ENCODE measurements at places on chromosomes 5 and 9.

DNA sequence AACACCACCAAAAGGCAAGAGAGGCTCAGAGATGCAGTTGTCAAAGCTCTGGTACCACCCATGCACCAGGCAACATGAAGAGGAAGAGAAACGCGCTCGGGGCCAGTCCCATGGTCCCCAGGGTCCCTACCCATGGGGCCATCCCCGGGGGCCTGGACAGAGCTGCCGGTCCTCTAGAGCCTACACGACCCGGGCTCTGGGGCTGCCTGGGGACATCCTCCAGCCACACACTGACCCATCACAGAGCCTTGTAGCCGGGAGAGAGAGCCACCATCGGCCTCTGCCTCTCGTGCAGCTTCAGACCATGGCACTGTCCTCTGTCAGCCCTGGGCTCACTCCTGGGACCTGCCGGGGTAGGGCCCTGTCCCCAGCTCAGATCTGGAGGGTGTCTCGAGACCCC lies 23.7 kb downstream of the VAV2 start:
- no peak for DNase-seq

GRCh38 chr9:88196142-88196790 lies 58.0 kb upstream of the SPATA31C2 start:
- DNase-seq, result no peak

GRCh38 chr9:37801287-37801850 lies 772 bp downstream of the DCAF10 start:
- no peak for DNase-seq

DNA sequence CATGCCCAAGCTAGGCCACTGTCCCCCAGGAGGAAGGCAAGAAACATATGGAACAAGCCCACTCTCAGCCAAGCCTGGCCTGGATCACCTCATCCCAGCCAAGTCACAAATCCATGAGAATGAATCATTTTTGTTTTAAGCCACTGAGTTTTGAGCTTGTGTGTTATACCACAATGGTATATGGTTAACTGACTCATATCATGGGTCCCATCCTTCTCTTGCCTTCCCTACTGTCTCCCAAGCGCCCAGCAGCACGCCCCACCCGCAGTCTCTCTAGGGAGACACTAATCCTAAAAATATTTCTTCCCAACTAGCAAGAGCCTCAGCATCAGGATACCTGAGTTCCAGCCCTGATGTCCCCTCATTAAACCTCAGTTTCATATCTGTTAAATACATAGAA lies 248.1 kb downstream of the CDK5RAP2 start:
- no peak for DNase-seq

- peak; percentile 16 for DNase-seq
Observed at GRCh38 chr9:98778711-98779530, 17.4 kb downstream of the ANKS6 start.

DNA sequence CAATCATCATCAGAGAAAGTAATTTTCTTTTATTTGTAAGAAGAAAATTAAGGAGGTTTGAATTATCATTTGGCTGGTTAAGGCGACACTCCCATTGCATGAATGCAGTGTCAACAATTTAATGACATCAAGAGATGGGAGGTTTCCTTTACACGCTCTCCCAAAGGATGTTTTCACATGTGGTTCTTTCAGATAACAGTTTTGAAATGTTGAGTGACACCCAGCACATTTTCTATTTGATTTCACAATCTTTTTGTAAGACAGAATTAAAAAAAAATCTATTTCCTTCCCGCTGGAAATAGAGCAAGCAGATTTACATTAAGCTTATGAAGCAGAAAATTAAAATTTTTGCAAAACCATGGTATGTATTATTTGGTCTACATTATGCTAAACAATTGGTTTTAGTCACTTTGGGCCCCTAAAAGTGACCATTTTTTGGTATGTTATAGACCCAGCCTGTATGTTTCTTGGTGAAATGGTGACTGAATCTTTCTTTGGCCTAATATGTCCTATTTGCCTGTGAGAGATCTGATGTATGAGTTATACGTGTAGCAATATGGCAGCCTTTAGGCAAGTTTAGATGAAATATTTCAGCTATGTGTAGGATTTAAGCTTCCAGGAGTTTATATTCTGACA lies 18.9 kb upstream of the ANKRD55 start:
- DNase-seq, result no peak

DNA sequence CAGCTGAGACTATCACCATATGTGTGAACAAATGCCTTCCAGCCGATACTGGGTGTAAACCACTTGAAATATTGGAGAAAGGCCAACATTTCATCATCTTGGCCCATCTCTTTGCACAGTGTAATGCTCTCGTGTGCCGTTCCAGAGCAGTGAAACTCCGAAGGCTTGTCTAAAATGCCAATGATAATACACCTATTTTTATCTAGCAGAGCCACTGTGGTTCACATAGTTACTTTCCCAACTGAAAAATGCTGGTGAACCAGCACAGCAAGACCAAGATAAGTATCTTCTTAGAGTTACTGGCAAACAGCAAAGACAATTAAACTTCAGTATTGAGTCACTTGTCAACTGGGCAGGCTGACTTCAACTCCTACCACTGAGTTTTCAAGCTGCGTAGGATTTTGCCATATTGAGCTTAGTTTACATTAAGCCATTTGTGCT lies 379.9 kb upstream of the ACTBL2 start:
- no peak for DNase-seq

DNA sequence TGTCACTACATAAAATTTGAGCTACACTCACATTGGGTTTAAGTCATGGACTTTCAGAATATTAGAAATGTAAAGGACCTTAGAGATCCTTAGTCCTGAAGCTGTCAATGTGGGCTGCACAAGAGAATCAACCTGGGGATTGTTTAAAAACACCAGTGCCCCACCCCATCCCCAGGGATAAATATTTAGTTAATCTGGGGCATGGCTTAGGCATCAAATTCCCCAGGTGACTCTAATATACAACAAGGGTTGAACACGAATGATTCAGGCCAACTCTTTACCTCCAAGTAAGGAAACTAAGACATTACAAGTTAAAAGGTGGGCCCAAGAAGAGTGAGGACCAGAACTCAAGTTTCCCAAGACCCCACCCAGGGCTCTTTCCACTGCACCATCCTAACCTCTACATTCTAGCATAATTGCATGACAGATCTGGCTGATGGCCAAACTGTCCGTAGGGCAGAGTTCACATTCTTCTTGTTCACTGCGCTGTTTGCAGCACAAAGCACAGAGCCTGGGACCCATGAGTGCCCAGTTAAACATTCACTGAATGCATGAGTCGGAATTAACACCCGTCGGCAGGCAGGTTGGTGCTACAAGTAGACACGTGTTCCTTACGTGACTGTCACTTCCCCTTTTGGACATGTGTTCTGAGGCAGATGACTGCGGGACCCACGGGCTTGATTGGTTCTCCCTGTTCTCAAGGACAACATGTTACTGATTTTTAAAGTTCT lies 25.2 kb downstream of the CYFIP2 start:
- no peak for DNase-seq

- DNase-seq, result no peak
Observed at GRCh38 chr5:41012318-41012717, 58.8 kb downstream of the MROH2B start.

GRCh38 chr5:33490071-33490665 lies 49.4 kb downstream of the TARS1 start:
- no peak for DNase-seq

DNA sequence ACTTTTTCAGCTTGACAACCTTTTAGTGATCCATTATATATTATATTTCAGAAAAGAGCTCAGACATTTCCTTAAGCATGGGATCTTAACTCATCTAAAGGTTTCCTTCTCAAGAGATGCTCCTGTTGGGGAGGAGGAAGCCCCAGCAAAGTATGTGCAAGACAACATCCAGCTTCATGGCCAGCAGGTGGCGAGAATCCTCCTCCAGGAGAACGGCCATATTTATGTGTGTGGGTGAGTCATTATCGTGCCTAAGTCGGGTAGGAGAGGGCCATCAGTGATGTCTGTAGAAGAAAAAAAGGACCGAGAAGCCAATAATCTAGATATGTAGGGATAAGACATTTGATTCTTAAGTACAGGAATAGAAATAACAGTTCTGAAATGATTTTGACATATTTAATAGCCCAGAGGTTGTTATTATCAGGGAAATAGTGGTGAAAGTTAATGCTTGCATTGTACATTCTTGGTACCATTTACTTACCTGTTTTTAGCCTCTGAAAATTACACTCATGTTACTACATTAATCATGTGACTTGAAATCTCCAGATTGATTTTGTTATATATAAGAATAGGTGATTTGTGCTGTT lies 28.2 kb downstream of the MTRR start:
- peak; percentile 53 for DNase-seq

GRCh38 chr5:171272996-171273970 lies 35.8 kb upstream of the TLX3 start:
- no peak for DNase-seq

GRCh38 chr5:170791325-170791954 lies 7.9 kb downstream of the GABRP start:
- peak; percentile 66 for DNase-seq

- peak; percentile 76 for DNase-seq
Observed at GRCh38 chr5:160315968-160316367, 3.6 kb upstream of the CCNJL start.

DNA sequence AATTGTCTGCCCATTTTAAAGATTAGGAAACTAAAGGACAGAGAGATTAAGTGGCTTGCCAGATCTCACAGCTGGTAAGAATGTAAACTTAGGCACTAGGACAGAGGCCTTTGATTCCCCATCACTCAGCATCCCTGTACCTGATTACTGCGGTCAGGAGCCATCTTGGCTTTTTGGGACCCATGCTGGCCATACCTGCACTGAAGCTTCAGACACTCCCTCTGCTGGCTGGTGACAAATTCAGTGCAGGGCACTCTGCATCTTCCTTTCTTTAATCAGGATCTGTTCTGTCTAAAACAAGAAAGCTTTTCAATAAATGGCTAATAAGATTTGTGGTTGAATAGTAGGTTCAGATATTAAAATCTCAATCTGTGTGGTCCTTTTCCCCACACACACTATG lies 215.5 kb upstream of the RORB start:
- no peak for DNase-seq

DNA sequence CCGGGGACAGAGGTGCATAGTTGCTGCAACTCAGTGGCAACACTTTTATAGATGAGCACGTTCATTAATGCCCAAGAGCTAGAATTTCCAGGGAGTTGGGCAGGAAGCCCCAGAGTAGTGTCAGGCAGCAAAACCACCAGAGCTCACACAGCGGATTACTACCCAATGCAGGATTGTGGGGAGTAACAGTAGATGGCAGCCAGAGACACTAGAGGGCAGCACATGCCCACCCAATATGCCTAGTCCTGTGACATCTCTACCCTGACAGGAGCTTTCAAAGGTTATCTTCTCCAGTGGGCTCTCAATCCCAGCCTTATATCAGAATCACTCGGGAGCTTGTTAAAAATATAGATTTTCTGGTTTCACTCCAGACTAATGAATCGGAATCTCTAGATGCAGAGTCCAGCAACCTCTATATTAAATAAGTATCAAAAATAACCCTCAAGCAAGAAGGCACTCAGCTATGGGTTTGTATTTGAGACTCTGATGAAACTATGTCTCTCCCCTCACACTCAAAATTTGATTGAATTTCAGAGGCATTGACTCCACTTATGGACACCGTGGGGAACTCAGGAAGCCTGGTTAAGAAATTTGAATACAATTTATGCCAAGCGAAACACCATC lies 58.4 kb upstream of the PHF24 start:
- DNase-seq, result peak; percentile 70

- DNase-seq, result no peak
Observed at GRCh38 chr5:91076138-91076537, 307.0 kb downstream of the ARRDC3 start.

- no peak for DNase-seq
Observed at GRCh38 chr5:176608937-176609723, 826 bp downstream of the GPRIN1 start.

DNA sequence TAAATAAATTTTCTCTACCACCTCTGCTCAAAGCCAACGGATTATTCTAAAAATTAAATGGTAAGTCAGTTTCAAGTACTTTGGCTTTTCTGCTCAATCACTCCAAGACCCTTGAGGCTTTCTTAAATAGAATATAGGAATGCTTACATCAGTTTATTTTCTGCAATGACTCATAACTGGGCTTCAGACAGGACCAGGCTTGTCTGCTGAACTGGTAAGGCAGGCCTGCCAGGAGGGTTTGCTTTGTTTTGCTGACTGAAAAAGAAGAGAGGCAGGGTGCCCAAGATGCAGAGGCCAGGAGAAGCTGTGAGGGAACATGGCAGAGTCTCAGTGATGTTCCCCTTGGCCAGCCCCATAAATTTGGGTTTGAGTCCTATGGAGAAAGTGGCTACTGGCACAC lies 60.3 kb upstream of the EPB41L4A start:
- DNase-seq, result peak; percentile 16

DNA sequence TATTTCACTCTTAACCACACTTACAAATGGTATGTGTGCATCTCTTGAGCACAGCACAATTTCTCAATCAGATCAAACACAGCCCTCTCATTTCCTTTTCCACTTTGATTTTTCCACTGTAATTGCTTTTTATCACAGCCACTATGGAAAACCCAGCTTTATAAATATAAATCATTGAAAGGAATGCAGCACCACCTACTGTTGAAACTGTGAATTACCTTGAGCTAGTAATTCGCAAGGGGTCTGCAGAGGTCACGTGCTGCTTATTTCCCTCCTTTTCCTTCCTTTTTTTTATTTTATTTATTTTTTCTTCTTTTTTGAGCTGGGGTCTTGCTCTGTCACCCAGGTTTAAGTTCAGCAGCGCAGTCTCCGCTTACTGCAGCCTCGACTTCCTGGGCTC lies 76.9 kb downstream of the CDH6 start:
- peak; percentile 11 for DNase-seq

DNA sequence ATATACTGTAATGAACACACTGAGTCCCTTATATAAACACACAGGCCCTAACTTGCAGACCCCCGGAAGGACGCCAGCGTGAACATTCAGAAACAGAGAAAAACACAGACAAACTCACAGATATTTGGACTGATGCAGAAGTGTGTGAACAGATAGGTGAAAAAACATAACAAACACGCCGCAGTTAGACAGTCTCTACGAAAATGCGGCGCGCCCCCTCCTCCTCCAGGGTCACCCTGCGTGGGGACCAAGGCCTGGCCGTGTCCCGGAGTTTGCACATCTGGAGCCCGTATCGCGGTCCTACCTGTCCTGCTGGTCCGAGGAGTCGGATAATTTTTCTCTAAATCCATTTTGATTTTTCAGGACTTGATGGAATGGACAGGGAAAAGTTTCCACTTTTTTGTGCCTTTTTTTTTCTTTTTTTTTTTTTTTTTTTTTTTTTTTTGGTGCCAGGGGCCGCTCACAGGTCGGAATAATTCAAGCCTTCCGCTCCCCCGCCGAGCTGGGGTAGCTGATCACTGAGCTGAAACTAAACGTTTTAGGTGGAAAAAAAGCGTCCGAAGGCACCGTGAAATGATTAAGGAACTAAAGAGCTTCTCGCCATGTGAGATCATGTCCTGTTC lies at the start of gene PAX5:
TSS of gene PAX5 (minus strand) at position 587 of the 623 bp plus-strand sequence. CDS start at position 350, 237 bp downstream.
- DNase-seq, result no peak

DNA sequence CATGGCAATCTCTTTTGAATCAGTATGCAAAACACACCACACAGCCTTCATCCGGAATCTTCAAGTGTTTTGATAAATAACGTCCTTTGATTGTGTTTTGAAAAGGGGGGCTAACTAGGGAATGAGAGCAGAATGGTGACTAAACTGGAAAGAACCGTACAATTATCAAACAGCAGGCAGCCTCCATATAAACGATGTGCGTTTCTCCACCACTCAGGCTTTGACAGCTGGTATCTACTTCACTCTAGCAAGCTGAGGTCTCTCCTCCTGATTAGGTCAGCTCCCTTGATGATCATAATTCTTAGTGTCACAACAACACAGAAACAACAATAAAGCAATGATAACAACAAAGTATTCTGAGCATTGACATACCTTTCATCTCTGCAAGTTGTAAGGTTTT lies 465.9 kb downstream of the TUSC1 start:
- no peak for DNase-seq

- peak; percentile 65 for DNase-seq
Observed at GRCh38 chr9:21252721-21253547, 13.1 kb upstream of the IFNA14 start.
